ENCODE measurements at places on chromosomes 6 and 20. TPM values are rescaled to one million over a fixed set of nuclear protein-coding genes. Genes with fewer than 3 reads are reported as not detected.

The LCA5 gene
- total RNA-seq = 3.2 TPM

DNA sequence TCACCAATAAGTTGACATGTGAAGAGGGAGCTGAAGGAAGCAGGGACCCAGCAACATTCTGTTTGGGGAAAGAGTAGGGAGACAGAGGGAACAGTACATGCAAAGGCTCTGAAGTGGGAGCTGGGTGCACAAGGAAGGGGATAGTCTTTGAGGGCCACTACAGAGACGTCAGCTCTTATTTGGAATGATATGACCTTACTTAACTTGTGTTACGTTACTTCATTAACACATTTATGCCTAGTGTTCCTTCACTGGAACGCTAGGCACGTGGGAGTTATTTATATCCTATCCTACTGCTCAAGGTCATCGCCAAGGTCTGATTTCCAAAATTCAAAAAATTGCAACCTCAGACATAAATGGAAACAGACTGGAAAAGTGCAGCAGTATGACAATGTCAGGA lies 20.2 kb downstream of the NAPB start:
- DNase-seq = no peak

- DNase-seq = no peak
These were observed 386.0 kb downstream of the SMOC2 start for GRCh38 chr6:168826726-168827585.

The HEY2 gene
- total RNA-seq = not detected

The DUSP22 gene
- total RNA-seq = 4.5 TPM

GRCh38 chr6:151385177-151385576 lies 6.2 kb downstream of the ZBTB2 start:
- no peak for DNase-seq

GRCh38 chr6:118663993-118664985 lies 12.9 kb upstream of the CEP85L start:
- DNase-seq = no peak

The CALHM6 gene
- total RNA-seq = 1.7 TPM

- DNase-seq = no peak
These were observed 139.8 kb downstream of the ZDHHC14 start for GRCh38 chr6:157520596-157521361.

The LHFPL5 gene
- not detected for total RNA-seq

GRCh38 chr6:109124219-109124618 lies 28.9 kb downstream of the CEP57L1 start:
- no peak for DNase-seq

GRCh38 chr6:39669973-39670342 lies 55.2 kb downstream of the KIF6 start:
- no peak for DNase-seq

GRCh38 chr20:855466-856360 lies 22.2 kb downstream of the FAM110A start:
- peak; percentile 8 for DNase-seq

DNA sequence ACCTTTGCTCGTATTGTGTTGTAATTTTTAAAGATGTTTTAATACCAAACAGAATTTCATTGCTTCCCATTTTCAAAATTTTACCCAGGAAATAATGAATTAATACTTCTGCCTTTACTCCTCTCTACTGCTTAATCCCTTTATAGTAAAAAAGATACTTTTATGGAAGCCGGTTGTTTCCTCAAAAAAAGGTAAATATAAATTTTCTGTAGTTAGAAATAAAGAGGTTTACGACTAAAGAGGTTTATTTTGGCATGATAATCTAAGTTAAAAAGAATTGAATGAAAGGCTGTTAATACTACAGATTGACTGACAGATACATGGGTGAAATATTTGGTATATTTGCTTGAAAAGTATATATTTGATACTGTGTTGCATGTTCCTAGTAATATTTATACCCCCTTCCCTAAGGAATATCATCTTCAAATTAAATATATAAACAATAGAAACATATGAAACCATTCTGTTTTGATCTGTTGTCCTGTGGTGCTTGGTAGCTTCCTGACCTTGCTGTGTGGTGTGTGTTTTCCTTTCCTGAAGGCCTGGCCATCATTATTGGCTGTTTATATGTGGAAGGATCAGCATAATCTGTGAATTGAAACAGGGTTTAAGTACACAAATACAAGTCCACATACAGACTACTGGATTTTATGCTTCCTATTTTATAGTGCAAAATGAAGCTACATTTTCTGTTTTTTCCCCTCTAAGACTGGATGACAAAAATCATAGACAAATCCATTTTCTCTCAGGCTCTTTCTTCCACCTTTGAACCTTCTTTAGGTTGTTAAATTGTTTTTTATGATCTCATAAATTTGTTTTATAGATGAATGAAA lies 2.3 kb downstream of the LIN28B start:
- no peak for DNase-seq

DNA sequence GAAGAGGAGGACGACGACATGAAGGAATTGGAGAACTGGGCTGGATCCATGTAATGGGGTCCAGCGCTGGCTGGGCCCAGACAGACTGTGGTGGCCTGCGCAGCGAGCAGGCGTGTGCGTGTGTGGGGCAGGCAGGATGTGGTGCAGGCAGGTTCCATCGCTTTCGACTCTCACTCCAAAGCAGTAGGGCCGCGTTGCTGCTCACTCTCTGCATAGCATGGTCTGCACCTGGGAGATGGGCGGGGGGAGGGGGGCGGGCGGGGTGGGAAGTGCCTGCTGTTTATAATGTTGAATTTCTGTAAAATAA lies 42.3 kb downstream of the CHMP4B start:
- DNase-seq = no peak

DNA sequence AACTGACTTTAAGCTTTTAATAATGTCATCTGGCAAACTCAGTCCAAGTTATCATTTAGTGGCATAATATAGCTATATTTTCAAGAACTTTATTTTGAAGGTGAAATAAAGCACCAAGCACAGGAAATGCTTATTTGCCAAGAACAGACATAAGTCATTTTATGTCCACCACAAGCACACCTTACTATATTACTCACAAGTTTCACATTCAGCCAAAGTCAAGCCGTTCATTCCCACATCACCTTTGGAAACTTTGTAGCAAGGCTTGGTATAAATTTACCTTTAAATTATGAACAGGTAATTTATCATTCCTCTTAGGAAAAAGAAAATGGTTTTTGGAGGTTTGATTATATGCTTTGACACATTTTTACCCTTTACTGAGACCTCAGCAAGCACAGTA lies 236.8 kb upstream of the FKBP1C start:
- no peak for DNase-seq

Measured in MG63 (cell line).